ENCODE measurements at places on chromosomes 6 and 20.

DNA sequence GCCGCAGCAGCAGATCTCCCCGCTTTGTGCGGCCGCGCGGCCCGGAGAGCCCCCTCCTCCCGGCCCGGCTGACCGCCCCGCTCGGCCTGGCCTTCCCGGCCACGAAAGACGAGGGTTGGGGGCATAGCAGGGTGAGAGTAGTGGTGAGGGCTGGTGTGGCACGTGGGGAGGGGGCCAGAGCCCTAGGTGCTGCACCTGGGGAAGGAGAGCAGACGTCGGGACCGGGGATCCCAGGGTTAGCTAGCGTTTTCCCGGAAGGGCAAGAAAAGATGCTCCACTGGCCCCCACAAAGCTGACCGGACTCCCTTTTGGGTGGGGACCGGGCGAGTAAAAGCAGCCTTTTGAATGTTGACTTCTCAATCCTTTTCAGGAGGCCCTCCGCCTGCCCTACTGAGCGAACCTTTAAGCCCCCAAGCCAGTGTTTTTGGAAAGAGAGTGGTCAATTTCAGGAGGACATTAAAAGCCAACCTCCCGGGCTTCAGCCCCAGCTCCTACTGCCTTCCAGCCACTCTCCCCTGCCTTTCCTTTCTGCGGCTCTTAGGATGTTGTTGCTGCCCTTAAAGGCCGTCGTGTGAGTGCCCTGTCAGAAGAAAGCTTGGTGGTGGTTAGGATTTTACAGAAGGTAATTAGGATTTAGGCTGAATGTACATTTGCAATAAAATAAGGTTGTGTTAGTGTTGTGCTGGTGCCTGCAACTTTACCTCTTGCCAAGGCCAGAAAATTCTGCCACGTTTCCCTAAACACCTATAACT, 648 bp upstream of the BACH2 start:
- no peak for DNase-seq

DNA sequence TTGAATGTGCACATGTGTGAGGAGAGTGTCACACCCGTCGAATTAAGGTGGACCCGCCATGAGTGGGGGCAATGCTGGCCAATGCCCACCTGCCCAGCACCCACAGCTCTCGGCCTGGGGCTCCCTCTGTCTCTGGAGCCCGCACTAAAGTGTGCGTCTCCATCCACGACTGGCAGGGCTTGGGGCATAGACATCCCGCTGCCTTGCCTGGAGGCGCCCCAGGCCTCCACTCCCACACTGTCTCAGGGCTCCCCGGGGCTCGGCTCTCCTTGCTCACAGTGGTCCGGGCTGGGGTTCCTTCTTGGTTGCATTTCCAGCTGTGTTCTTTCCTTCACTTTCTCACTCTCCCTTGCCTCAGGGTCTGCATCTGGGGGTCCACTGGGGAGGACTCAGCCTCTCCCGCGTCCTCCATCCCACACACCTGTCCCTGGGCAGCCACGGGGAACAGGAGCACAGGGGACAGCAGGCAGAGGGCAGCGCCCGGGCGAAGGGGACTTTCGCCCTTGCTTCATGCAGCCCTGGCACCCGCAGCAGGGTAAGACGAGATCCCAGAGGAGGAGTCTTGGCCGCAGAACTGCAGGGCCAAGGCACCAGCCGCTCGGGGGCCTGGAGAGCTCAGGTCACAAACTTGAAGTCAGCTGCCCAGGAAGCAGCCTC, 20.1 kb upstream of the MRGBP start:
- no peak for DNase-seq

GRCh38 chr20:33812908-33813462, 1.8 kb downstream of the CHMP4B start:
- no peak for DNase-seq

DNA sequence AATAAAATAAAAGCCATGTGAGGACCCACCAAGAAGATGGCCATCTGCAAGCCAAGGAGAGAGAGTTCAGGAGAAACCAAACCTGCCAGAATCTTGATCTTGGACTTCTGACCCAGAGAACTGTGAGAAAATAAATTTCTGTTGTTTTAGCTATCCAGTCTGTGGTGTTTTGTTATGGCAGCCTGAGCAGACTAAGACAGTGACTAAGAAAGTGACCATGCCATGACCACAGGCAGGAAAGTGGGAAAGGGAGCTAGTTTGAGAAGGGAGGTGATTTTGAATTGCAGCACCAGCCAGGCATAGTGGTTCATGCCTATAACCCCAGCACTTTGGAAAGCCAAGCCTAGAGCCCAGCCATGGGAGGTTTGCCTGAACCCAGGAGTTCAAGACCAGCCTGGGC, 21.9 kb upstream of the C6orf62 start:
- no peak for DNase-seq

DNA sequence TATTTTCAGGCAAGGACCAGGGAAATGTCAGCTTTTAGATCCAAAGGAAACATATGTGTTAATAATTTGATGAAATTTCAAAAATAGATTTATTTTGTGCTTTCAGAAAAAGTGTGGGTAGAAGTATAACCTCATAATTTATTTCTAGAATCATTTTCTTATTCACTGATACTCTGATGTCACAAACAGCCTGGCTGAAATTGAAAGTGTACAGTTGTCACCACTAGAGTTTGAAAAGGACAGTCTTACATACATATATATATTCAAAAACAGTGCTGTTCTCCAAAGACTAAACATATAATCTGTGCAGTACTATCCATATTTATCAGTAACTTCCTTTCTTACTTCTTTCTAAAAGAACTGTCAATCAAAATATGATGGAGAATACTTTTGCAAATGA, 254.4 kb upstream of the KCNQ5 start:
- DNase-seq = no peak

DNA sequence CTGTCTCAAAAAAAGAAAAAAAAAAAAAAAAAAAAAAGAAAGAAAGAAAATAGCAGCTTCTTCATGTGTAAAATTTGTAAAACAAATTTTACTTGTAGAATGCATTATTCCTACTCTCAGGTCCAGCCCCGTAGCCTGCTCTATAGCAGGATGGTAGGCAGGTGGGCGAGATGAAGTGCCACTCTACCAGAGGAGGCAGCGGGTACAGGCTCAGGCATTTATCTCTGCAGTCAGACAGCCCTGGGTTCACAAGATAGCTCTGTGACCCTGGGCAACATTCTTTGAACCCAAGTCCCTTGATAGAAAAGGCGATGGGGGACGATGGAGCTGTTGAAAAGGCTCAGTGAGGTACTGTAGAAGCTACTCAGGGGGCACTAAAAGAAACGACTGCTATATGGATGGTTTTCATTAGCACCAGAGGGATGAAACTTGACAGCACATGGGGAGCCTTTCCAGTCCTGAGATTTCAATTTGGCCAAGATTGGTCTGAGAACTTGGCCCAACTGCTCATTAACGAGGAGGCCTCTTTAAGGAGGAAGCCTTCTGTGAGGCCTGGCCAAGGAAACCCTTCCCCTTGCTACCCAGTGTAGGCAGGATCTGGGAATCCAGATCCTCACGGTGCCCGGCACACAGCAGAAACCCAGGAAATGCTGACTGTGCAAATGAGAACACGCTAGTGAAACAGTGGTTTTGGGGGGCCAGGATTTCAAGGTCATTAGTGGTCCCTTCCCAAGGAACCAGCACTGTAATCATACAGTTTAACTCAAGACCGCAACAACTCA, 63.1 kb downstream of the MYH7B start:
- DNase-seq = no peak

GRCh38 chr6:36033935-36034334, 6.3 kb downstream of the MAPK14 start:
- peak; percentile 35 for DNase-seq

DNA sequence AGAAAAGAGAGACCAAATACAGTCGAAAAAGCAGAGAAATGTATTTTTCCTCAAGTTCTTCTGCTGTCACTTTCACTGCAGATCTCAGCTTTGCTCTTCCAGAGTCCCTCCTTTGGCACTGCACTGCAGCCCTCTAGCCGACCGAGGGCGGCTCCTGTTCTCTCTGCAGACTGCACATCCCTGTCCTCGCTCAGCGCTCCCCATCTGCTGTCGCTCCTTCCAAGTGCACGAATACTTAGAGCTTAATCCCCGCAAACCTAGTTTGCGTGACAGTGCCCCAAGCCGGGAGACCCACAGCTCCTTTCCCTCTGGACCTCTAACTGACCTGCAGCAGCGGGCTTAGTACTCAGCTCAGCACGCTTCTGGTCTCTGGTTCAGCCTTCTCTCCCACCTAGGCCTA, 15.2 kb downstream of the RPP21 start:
- DNase-seq = no peak

DNA sequence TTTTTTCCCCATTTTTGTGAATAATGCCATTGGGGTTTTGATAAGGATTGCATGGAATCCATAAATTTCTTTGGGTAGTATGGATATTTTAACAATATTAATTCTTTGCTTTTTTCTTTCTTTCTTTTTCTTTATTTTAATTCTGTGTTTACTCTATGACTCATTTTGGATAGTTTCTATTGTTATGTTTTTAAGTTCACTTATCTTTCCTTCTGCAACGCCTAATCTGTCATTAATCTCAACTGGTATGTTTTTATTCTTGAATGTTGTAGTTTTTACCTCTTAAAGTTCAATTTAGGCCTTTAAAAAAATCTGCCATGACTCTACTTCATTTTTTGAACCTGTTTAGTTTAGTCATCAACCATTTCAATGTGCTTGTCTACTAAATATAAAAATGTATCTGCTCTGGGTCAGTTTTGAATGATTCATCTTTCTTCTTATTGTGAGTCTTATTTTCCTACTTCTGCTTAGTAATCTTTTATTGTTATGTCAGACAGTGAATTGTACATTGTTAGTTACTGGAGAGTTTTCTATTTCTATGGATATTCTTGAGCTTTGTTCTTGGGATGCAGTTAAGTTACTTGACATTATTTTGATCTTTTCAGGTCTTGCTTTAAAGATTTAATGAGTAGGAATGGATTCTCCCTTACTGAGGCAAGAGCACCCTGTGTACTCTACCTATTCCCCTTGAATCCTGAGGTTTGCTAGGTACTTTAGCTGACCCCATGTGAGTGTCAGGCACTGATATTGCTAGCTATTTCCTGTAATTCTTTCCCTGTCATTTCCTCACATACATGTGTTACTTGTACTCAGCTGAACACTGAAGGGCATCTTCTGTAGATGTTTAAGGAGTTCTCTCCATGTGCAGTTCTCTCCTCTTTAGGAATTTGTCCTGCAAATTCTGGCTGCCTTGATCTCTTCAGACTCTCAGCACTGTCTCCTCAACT, 104.2 kb downstream of the TFAP2B start:
- DNase-seq = no peak

DNA sequence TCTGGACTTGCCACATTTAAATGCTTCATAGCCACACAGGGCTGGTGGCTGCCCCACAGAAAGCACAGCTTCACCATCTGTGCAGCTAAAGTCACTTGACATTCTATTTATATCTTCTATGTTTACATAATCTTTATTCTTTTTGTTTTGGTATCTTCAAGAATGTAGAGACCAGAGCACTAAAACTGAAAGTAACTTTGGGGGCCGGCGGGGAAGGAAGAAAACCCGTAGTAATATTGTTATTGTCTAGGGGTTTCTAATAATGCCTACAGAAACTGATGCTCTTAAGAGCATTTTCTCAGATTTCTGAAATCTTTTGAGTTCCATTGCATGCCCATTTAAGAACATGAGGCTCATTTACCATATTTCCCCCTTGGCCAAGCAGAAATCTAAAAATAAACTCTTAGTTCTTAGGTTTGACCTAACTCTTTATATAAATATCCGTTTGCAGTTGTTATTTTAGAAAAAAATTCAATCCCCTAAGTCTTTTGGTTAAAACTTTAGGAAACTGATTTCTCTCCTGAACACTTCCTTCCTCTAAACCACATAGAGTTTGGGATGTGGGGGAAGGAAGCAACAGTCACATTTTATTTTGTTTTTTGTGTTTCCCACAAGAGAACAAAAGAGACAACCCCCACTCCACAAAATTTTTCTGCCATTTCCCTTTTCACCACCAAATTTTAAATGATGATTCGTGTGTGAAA, 207.6 kb downstream of the OGFRL1 start:
- DNase-seq = no peak

DNA sequence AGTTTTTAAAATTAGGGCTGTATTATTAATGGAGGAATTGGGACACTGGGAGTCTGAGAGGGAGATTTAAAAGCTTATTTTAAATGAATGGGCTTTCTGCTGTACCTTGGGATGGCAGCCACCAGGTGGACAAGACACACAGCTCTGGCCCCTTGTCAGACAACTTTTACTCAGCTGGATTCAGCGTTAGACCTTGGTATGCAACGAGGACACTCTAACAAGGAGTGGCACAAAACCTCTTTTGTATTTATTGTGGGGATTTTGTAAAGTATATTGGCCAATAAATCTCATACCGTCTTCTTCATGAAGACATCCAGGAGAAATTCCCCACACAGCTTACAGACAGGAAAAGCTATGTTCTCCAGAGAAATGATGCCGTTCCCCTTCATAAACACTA, 105.7 kb downstream of the LCA5 start:
- no peak for DNase-seq

DNA sequence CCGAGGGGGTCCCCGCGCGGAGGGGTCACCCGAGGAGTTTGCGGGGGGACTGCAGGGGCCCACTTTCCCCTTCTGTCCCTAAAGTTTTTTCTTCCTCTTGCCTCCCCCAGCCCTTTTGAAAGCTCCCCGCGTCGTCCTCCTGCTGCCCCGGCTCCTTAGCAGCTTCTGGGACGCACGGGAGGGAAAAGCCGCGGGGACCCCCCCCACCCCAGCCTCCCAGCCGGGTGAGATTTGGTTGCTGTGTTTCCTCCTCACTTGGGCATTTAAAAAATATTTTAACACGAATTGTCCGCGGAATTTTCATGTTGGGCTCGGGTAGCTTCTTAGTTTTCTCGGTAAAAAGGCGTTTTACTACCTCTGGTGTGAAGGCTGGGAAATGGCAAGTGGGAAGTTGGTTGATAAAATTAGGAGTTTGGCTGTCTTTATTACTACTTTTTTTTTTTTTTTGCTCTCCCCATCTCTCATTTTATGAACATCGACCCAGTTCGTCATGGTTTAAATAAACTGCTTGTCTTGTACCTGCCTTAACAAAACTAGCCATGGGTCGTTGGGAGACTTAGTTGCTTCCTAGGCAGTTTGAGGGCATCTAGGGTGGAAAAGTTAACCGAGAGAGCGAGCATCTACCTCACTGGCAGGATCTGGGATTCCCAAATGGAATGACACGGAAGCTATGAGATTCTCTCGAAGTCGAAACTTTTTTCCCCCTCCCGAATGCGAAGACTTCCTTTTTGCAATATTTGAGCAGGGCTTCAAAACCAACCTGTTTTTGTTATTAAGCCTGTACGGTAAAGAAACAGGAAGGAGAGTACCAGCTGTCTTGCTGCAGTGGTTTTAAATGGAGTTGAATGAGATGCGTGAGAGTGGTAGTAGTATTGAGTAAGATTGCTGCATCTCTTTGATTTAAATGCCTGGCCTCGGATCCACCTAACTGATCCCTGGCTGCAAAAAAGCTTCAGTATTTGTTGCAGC, 868 bp downstream of the NCOA3 start:
- peak; percentile 63 for DNase-seq

DNA sequence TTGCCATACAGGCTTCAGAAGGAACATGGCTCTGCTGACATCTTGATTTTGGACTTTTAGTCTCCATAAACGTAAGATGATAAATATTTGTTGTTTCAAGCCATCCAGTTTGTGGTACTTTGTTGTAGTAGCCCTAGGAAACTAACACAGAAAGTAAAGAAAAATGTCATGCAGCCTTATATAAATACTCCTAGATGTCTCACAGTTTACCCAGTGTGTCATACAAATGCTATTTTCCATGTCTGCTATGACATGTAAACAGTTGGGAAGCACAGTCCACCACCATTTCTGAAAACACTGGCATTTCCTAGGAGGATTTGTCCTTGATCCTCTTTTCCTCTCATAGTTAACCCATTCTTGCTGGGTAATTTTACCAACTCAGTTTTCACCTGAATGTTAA, 30.6 kb upstream of the ME1 start:
- no peak for DNase-seq

- no peak for DNase-seq
These were observed 22.2 kb downstream of the CEP57L1 start for GRCh38 chr6:109117346-109118035.

- no peak for DNase-seq
These were observed 91.0 kb downstream of the ANKEF1 start for GRCh38 chr20:10125757-10126156.
